ENCODE measurements at places on chromosomes 5 and 9.

GRCh38 chr5:14364096-14364495 is 217.5 kb upstream of the OTULINL start:
- peak; percentile 49 for DNase-seq

DNA sequence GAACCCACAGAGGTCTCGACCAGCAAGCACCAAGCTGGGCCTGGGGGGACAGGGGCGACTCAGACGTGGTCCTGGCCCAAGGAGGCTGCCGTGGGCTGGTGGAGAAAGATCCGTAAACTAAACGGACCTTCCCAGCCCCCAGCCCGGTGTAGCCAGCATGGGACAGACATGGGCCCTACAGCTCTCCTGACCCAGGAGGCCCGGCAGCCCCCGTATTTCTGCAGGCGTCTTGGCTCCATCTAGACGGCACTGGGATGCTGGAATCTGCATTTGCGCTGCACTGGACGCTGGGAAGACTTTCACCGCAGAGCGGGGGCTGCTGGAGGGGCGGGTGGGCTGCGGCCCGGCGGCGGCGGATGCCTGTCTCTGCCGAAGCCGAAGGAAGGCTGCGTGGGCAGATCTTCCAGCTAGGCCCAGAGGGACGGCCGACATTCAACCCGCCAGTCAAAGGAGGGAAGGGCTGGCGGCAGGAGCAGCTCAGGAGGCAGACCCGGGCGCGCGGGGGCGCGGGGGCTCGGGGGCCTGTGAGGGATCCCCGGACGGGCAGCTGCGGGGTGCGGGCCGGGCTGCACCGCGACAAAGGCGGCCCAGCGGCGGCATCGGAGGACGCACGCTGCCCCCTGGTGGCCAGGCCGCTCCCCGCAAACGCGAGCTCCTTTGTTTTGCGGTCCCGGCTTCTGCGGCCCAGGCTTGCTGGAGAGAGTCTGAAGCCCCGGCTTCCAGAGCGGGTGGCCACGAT is 266.2 kb downstream of the NSG2 start:
- DNase-seq = peak; percentile 66

GRCh38 chr9:126611193-126611591 is 2.5 kb upstream of the LMX1B start:
- no peak for DNase-seq

GRCh38 chr5:179268399-179268952 is 76.8 kb downstream of the ADAMTS2 start:
- no peak for DNase-seq

DNA sequence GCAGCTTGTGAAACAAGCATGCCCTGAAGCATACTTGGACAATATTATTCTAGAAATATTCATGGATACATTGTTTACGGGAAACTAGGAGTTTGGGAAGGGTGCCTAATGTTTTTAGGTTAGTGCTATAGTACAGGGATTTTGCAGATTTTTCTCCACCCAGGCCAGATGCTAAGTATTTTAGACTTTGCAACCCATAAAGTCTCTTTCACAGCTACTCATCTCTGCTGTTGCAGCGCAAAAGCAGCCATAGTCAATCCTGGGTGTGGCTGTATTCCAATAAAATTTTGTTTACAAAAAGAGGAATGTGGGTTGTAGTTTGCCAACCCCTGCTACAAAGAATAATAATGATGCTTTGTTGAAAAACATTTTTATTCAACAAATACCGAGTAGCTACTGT is 106.2 kb downstream of the CEMIP2 start:
- DNase-seq = no peak

GRCh38 chr5:39331861-39332381 is 32.4 kb downstream of the C9 start:
- no peak for DNase-seq

DNA sequence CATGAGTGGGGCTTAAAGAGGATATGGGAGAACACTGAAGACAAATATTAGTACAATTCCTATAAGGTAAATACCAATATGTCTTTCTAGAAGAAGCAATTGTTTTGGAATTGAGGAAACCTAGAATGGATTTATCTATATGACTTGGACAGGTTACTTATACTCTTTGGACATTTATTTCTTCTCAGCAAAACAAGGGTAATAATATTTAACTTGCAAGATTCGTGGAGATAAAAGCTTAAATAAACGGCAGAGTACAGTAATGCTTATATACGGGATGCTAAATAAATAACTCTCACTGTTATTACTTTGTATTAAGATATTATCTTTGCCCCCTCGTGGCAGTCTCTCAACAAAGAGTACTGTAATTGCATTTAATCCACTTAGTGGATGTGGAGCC is 8.6 kb downstream of the DMRTA1 start:
- DNase-seq = no peak

GRCh38 chr9:37906312-37907239 is 2.6 kb upstream of the SLC25A51 start:
- DNase-seq = no peak

DNA sequence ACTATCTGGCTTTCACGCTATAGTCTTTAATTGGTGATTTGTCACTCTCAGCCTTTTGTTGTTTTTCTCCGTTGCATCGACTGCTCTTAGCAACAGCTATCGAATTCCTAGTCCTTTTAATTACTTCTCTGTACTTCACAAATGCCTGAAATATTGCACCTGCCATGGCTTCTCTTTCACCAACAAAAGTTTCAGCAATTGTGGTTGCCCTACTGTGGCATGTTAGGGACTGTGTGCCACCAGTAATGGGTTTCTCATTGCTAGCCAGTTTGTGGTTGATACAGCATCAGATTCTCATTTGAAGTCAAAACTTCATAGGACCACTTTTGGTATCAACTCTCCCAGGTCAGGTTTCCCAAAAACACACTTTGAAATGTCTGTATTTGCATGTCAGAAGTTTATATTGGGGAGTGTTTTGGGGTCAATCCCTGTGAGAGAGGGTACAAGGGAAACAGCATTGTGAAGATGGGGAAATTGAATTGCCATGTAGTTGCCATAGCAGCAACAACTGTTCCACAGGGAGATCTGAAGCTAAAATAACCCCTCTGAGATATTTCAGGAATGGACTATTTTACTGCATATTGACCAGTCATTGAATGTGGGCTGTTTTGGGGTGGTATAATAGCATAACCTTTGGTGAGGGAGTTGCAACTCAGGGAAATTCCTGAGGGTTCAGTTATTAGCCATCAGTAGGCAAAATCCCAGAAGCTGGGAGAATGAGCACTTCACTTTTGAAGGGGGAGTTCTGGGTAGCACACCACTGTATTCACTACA is 99.2 kb downstream of the WDR70 start:
- no peak for DNase-seq

GRCh38 chr9:2620919-2621721 is 467 bp upstream of the VLDLR start:
- no peak for DNase-seq

DNA sequence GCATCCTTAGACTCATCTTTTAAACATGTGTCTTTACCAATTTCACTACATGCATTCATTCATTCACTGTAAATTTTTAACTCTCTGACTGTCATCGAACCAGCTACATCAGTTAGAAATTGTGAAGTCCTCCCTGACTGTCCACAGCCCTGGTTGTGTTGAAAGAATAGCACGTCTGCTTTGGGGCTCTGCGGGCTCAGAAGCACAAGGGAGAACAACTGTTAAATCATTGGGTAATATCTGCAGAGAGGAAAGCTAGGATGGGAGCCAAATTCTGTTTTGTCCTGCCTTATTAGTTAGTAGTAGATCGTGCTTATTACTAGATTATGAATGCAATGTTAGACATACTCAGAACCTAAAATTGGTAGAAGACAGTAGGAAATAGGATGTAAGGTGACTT is 26.3 kb upstream of the FAM120AOS start:
- no peak for DNase-seq

DNA sequence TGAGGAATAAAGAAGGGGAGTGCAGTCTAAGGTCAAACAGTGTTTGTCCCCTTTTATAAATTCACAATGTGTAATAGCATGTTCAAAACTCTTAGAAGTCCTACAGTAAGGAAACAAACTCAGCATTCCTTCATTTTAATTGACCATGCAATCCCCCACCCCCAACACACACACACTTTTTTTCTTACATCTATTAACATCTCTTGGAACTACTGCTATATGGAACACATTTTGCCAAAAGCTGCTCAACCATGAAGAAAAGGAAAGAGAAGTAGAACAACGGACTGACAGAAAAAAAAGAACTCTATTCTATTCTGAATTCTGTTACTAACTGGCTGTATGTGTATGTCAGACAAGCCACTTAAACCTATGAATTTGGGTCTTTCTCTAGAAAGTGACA is 2.8 kb upstream of the CTNNAL1 start:
- DNase-seq = no peak
